Suppressor macrophage (primary cell): ENCODE measurements at places on chromosomes 11 and 22.

- DNase-seq = no peak
Measured at GRCh38 chr11:17393472-17393871, 5.0 kb upstream of the KCNJ11 start.

DNA sequence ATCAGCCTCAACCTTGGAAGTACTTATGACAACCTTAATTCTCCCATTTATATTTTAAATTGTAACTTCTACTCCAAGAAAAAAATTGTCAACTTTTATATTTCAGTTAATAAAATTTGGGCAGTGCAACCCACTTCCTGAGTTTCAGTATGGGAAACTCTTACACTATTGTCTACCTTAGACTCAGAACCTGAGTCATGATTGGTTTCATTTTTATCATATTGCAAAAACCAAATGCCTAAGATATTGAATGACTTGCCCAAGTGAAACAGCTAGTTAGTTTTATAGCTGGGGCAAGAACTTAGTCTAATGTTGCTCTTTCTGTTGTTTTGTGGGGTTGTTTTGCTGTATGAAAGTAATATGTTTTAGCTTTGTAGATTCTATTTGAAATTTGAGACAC lies 334.0 kb upstream of the ARHGAP42 start:
- DNase-seq = no peak

DNA sequence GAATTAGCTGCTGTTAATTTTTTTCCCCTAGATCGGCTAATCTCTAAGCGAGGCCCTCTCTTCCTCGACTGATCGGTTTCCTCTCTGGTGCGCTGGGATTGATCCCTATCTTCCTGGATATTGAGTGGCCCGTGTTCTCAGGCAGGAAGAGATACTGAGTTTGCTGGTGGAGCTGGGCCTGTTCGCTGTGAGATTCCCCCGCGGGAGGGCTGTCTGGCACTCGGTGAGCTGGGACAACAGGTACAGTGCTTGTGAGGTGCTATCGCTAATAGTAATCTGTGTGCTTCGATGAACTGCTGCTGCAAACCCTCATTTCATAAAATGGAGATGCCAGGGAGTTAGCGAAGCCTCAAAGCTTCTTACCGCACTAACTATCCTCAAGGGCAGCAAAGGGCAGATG lies 310.3 kb downstream of the NXPE2 start:
- no peak for DNase-seq

- no peak for DNase-seq
Measured at GRCh38 chr11:78214331-78215194, 25.8 kb downstream of the USP35 start.

- peak; percentile 92 for DNase-seq
Measured at GRCh38 chr11:74018331-74019005, 9.6 kb upstream of the UCP3 start.

DNA sequence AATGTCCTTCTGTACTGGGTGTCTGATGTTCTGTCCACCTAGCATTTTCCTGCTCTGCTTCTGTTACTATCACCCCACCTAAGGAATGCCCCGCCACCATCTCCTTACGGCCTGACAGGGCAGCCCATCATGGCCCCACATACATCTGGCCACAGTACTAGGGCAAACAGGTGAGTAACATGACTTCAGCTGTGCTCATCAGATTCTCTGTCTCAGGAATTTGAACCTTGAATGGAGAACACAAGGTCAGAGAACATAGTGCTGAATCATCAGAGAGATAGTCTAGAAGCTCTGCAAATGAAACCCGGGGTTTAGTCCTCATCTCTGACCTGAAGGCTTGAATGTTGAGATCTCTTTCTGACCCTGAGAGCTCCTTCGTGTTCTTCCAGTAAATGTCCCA lies 32.4 kb downstream of the ZC3H12C start:
- DNase-seq = no peak

GRCh38 chr11:69008737-69009440 lies 4.2 kb downstream of the MRGPRF start:
- peak; percentile 53 for DNase-seq

DNA sequence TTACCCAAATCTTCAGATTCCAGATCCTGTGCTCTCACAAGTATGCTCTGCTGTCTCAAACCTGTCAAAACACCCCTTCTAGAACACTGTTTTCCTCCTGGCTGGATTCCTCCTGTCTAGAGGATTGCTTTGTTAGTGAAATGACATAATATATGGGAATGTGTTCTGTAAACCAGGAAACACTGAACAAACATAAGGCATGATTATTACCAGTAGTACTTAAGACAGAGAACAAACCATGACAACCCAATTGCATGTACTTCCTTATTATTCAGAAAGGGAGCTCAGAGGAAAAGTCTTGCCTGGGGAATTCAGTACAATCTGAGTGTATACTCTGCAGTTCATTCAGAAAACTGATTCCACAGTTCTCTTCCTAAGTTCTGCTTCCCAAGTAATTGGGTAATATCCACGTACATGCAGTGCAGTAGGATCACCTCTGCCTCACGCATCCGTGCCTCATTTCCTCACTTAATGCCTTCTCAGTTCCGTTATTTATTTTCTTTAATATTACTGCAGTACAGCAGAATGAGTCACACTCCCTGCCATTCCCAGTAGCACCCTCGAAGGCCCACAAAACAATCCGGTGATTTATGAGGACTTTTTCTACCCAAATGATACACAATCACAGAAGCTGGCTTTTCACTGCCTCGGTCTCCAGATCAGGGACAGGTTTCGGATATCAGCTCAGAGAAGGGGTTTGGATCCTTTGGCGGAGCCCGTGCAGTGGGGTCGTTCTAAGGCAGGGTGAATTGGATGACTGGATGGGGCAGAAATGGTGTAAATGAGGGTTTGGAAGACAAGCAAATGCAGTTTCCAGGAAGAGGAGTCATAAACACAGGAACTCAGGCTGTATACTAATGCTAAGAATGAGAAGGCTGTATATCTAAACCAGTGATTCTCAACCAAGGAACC lies 896.9 kb downstream of the KCNA4 start:
- no peak for DNase-seq

DNA sequence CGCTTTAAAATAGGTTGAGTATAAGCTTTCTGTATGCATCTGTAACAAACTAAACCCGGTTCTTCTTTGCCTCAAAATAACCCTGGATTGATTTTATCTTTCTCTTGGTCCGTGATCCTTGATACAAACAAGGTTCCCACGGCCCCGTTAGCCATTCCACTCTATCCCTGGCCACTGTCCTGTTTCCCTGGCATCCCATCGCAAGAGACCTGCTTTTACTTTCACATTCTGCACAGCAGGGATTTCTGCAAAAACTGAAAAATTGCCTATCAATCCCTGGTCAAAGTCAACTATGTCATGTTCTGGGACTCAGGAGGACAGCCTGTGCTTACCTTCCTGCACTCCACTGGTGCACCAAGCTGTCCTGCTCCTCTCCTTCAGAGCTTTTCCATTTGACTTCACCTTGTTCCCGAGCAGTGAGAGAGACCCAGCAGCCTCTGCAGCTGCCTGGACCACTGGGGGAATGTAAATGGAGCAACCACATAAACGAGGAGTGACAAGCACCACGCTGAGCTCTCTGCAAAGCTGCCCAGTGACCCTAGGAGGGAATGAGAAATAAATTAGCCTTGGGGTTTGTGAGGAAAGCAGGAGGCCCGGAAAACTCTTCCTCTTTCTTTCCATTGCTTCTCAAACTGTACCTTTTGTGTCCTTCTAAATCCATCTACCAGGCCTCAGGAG lies 175.9 kb downstream of the NTM start:
- DNase-seq = no peak

DNA sequence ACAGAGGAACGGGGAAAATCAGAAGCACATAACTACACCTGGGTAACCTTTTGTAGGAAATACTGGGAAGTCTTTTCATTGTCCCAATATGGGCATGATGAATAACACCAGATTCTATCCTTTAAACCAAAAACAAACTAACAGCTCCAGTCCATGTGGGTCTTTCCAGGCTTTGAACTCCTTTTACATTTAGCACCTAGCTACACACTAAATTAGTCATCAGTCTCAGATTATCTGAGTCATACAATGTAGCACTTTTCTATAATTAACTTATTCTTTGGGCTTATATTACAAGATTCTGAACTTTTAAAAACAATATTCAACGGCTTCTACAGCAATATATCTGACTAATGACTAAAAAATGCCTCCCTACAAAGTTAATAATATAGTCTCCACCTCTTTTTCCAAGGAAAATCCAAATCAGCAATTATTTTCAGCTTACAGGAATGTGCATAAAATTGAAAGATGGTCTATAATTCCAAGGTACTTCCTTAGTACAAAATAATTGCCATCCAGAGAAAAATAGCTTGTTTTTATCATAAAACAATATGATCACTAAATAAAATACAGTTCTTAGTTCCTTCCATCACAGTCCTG lies 26.3 kb downstream of the STK33 start:
- no peak for DNase-seq

- DNase-seq = no peak
Measured at GRCh38 chr22:28480000-28480715, 199.5 kb downstream of the TTC28 start.

DNA sequence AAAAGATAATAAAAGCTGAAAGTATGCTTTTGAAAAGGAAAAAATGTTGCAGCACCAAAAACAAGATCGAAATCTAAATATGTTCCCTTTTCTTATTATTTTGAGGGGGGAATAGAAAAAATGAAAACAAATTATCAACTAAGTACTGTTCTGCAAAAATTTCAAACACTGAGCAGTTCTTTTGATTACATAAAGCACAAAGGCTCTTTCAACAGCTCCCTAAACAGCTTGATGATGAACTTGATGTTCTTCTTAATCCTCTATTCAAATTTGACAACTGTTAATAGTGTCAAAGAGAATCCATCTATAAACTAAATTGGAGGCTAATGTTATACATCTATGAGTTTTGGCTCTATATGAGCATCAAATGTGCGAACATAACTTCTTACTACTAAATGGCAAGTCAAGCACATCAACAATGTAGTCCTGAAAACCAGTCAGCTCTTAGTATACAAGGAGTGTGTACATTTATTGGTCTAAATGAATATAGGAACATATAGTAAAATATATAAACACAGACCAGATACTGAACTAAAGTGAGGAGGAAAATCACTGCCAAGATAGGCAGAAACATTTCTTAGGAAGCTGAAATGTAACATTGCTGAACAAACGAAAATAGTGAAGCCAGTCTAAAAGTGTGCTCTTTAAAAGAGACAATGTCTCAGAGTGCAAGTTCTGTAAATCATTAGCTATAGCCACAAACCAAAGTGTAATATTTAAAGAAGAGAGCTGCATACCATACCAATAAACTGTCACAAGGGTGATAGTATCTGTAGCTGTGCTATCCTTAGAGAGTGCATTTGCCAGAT lies 94.3 kb downstream of the SOX6 start:
- no peak for DNase-seq

GRCh38 chr11:70585236-70585545 lies 186.9 kb downstream of the CTTN start:
- no peak for DNase-seq
